ENCODE measurements at places on chromosomes 11 and 22.

GRCh38 chr11:13105237-13105844 lies 96.2 kb downstream of the RASSF10 start:
- no peak for DNase-seq

- DNase-seq, result peak; percentile 62
Observed at GRCh38 chr11:2089536-2090165, 49.5 kb downstream of the IGF2 start.

DNA sequence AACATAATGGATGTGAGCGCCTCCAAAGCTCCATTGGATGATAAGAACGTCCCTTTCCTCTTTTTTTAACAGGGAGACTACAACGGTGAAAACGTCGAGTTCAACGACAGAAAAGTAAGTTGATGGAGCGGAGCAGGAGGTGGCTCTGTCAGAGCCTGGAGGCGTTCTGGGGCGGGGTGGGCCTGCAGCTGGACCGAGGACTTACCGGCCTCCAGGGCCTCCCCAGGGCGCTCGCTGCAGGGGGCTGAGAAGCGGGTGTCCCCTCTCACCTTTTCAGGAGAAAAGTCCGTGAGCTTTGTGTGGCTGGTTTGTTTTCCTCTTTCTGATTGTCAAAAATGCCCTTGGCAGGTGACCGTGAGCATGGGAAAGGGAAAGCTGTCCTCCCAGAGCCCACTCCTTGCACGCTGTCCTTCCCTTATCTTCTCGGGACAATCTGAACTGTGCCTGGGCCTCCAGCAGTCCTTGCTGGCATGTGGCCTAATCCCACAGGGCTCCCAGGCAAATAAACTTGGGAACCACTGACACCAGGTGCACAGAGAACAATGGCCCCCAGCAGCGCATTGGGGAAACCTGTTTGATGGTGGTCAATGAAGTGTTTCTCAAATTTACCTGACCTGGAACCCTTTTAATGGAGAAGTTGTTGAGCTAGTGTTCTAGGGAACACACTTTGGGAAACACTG lies 38.4 kb downstream of the ANO1 start:
- no peak for DNase-seq

DNA sequence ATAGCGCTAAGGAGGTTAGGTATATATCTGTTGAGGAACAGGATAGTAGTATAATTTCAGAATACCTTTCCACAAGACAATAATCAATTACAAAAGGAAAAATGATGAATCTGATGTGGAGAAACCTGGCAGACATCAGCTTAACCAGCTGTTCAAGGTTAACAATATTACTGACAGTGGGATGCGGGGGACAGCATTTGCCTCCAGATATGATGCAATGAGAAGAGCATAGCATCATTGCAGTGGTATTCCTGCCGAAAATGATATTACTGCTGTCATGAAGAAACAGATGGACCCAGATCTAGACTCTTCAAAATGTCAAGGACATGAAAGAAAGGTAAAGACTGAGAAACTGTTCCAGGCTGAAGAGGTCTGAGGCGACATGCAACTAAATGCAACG lies 49.7 kb downstream of the RBFOX2 start:
- DNase-seq, result no peak

GRCh38 chr11:15806217-15806616 lies 550.1 kb downstream of the SOX6 start:
- no peak for DNase-seq

- no peak for DNase-seq
Observed at GRCh38 chr11:77407613-77408012, 66.3 kb downstream of the PAK1 start.

- DNase-seq, result no peak
Observed at GRCh38 chr11:69560141-69560790, 78.8 kb downstream of the LINC01488 start.

GRCh38 chr22:26481112-26481693 lies 2.4 kb downstream of the HPS4 start:
- DNase-seq, result no peak

DNA sequence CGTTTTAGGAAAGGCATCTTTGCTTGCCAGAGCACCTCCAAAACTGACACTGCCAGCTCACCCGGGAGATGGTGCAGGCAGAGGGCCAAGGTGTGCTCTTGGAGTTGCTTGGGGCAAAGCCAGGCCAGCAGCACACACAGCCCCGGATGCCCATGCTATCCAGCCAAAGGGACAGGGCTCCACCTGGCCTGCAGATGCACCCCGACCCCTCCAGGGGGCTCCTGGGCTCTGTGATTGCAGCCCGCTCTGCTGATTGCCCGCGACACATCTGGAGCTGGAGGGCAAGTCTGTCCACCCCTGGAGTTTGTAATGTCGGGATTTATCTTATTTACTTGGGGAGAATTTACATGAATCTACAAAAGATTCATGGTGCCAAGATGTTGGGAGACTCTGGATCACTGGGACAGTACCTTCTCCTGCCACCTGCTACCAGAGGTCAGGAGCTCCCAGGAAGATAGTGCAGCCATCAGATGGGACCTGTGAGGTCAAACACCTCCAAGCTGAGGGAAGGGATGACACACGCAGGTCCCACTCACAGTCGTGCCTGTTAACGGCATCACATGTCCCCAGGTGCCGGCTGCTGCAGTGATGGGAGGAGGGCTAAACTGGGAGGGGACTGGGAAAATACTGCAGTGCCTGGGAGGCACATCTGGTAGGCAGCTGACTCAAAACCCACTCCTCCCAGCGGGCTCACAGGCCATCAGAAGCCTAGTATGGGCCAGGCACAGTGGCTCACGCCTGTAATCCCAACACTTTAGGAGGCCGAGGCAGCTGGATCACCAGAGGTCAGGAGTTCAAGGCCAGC lies 17.2 kb downstream of the CBX7 start:
- peak; percentile 77 for DNase-seq

DNA sequence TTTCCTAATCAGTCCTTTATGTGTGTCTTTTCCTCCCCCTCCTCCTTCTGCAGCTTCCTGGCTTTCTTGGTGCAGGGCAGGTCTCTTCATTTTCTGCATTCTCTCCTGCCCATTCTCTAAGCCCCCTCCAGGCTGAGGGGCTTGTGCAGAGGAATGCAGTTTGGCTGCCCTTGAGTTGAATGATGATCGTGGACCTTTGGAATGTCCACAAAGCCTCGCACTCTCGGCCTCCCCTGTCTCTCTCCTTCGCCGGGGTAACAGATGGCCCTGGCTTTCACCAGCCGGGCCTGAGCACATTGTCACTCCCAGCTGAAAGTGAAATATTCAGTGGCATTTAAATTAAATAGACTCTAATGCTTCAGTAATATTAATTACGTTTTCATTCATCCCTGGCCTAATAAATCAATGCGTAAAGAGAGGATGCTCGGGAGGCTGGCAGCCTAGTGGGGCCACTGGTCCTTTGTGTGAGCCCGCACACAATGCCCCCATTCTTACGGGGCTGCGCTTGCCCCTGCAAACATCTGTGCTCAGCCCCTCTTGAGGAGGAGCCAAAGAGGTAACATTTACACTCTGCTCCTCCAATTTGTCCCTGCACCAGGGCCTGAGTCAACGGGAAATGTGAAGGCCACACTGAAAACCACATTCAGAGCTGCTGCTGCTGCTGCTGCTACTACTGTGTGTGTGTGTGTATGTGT lies 64.9 kb upstream of the PAX6 start:
- DNase-seq, result no peak

DNA sequence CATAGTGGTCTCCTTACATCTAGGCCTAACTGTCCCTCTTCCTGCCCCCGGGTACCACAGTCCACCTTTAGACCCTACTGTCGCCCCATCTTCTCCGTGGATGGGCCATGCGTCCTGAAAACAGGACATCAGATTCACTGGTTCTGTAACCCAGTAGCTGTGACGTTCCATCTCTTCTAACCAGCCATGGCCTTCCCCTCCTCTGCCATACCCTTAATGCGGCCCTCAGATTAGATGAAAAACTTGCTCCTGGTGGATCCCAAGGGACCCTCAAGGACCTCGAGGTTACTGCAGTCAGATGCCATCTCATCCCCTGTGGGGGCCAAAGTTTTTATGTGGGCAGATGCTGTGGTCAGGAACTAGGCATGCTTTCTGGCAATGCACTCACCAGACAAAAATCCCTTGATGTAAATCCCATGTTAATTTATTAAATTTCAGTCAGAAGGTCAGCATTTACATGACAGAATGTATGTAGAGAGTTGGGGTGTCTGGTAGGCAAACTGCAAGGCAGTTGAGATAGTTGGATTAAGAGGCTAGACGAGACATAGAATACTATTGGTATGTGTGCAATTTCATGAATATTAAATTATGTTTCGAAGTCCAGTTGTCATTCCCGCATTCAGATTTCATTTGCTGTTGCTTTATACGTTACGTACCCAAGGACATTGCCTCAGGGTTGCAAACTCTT lies 64.3 kb downstream of the WNT11 start:
- no peak for DNase-seq

GRCh38 chr11:29260939-29261705 lies 755.7 kb downstream of the KCNA4 start:
- DNase-seq, result no peak

All from HAP-1 (cell line).